ENCODE measurements at places on chromosomes 11 and 22. TPM values are rescaled to one million over a fixed set of nuclear protein-coding genes. Genes with fewer than 3 reads are reported as not detected.

DNA sequence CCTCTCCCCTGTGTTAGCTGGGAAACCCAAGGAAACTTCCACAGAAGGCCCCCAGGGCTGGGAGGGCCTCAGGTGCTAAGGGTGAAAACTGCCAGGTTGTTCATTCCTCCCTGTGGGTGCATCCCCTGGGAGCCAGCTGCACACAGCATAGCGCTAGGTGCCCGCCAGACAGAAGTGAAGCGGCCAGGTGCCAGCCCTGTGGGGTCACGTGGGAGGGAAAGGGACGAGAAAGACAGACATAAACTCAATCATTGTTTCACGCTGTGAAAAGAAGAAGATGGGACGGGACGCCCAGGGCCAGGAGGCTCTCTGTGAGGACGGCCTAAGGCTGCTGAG, 31.6 kb upstream of the HMOX1 start:
- H3K4me3 ChIP-seq = no peak overlapping the region
- peaks cover 10% of the 10 kb centered on the region for H3K4me1 ChIP-seq
- H3K27me3 ChIP-seq = no peaks in the 10 kb centered on the region
- H3K36me3 ChIP-seq = peaks cover 47% of the 10 kb centered on the region

Gene SPDYC
- not detected for total RNA-seq

Gene CARD18
- not detected for total RNA-seq

DNA sequence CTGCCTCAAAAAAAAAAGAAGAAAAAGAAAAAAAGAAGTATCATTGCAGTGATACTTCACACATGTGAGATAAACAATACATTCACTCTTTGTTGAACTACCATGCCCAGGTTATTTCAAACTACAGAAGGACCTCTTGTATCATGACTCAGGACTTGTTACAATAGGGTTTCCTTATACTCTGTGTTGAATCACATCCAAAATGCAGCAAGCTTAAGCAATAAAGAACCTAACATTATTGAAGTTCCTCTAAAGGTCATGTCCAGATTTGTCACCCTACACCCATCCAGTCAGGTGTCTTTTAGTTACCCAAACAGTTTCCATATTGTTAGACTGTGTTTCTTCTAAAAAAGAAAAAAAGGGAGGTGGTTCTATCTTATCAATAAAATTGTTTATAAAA, 26.9 kb upstream of the ALKBH3 start:
- no peaks in the 10 kb centered on the region for H3K27me3 ChIP-seq
- no peak for DNase-seq
- no peak overlapping the region for H3K27ac ChIP-seq
- H3K36me3 ChIP-seq = peaks cover 26% of the 10 kb centered on the region

DNA sequence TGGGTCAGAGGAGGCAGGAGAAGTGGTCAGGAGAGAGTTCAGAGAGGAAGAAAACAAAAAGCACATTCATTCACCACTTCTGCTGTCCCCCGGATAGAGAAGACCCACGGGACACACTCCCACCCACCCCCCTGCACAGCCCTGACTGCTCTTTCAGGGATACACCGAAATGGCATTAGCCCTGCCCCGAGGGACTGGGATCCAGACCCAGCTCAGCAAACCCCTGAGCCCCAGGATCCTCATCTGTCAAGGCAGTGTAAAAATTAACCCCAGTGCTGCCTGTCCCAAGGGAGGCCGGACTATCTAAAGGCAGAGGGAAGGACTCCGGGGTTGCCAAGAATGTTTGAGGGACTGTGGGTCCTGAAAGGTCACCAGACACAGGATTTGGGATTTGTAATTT, 31.2 kb downstream of the TPBGL start:
- H3K27ac ChIP-seq = no peak overlapping the region
- no peak for DNase-seq
- H3K36me3 ChIP-seq = peaks cover 47% of the 10 kb centered on the region
- no peaks in the 10 kb centered on the region for H3K27me3 ChIP-seq

Gene NRIP3
- 0.42 TPM for total RNA-seq

Gene HEPN1
- not detected for total RNA-seq

GRCh38 chr11:45856044-45856468, 8.8 kb downstream of the CRY2 start:
- no peaks in the 10 kb centered on the region for H3K27me3 ChIP-seq
- H3K27ac ChIP-seq = peak overlapping the region; percentile 95
- H3K4me1 ChIP-seq = peaks cover 65% of the 10 kb centered on the region
- DNase-seq = no peak
- no peak overlapping the region for H3K4me3 ChIP-seq

Gene OVOL1
- total RNA-seq = not detected

DNA sequence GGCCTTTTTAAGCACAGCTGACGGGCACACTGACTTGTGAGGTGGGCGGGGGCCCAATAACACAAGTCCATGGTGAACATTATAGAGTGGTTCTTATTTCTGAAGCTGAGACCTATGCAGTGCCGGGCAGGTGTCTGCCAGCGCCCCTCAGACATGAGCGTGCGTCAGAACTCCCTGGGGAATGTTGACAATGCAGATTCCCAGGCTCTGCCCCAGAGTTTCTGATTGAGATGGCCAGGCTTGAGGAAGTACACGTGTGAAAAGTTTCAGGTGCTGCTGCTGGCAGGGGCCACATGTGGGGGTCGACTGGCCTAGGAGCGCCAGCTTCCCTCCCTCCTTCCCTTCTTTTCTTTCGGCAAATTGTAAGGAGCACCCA, 46.2 kb downstream of the TPCN2 start:
- no peak for DNase-seq
- no peak overlapping the region for H3K27ac ChIP-seq
- no peaks in the 10 kb centered on the region for H3K27me3 ChIP-seq
- H3K36me3 ChIP-seq = no peaks in the 10 kb centered on the region
- H3K4me1 ChIP-seq = no peaks in the 10 kb centered on the region
- no peak overlapping the region for H3K4me3 ChIP-seq

Gene CASP5
- total RNA-seq = not detected

- H3K4me3 ChIP-seq = no peak overlapping the region
- H3K36me3 ChIP-seq = peaks cover 100% of the 10 kb centered on the region
- H3K27ac ChIP-seq = no peak overlapping the region
Observed at GRCh38 chr22:46354176-46354992, 18.9 kb downstream of the TRMU start.

Gene HTR3A
- total RNA-seq = not detected

Gene LRRC4C
- 15.7 TPM for total RNA-seq

GRCh38 chr22:33213383-33214075, 155.3 kb upstream of the SYN3 start:
- H3K27me3 ChIP-seq = no peaks in the 10 kb centered on the region
- no peak for DNase-seq
- H3K36me3 ChIP-seq = no peaks in the 10 kb centered on the region
- H3K4me1 ChIP-seq = peaks cover 4% of the 10 kb centered on the region
- no peak overlapping the region for H3K27ac ChIP-seq
- H3K4me3 ChIP-seq = no peak overlapping the region

Gene SLC22A6
- not detected for total RNA-seq

- H3K4me1 ChIP-seq = no peaks in the 10 kb centered on the region
- H3K4me3 ChIP-seq = no peak overlapping the region
- no peak overlapping the region for H3K27ac ChIP-seq
- no peaks in the 10 kb centered on the region for H3K36me3 ChIP-seq
- no peak for DNase-seq
- no peaks in the 10 kb centered on the region for H3K27me3 ChIP-seq
Observed at GRCh38 chr22:40422558-40423309, 52.3 kb downstream of the SGSM3 start.

Gene TBCEL
- 24.7 TPM for total RNA-seq

DNA sequence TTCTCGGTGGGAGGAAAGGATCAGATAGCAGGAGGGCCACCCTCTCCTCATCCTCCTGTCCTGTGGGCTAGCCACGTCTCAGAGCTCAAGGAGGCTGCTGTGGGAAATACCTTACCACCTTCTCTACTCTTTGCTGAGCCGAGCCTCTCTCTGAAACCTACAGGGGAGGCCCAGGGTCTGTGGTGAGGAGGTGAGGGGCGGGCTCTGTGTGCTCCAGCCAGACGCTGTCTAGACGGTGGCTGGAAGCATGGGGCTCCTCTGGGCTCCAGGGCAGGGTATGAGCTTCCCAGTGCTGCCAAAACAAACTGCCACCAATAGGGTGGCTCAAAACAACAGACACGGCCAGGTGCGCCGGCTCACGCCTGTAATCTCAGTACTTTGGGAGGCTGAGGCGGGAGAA, 5.5 kb upstream of the TMPRSS6 start:
- no peak for DNase-seq
- no peak overlapping the region for H3K4me3 ChIP-seq
- peaks cover 11% of the 10 kb centered on the region for H3K27me3 ChIP-seq
- H3K36me3 ChIP-seq = no peaks in the 10 kb centered on the region

DNA sequence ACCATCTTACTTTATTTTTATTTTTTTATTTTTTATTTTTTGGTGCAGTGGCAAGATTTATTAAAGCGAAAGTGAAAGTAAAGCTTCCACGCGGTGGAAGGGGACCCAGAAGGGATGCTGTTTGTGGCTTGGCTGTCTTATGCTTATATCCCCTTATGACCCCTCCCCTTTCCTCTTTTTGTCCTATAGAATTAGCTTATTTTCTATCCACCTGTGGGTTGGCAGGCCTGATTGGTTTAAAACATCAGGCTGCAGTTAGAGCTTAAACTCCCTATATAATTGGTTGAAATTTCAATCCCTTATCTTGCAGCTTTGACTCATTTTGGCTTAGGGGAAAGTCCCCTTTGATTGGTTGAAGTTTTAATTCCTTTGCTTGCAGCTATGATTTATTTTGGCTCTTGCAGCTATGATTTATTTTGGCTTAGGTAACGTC, 50.5 kb downstream of the NNMT start:
- H3K36me3 ChIP-seq = no peaks in the 10 kb centered on the region
- no peak overlapping the region for H3K27ac ChIP-seq
- H3K4me1 ChIP-seq = no peaks in the 10 kb centered on the region
- DNase-seq = no peak

DNA sequence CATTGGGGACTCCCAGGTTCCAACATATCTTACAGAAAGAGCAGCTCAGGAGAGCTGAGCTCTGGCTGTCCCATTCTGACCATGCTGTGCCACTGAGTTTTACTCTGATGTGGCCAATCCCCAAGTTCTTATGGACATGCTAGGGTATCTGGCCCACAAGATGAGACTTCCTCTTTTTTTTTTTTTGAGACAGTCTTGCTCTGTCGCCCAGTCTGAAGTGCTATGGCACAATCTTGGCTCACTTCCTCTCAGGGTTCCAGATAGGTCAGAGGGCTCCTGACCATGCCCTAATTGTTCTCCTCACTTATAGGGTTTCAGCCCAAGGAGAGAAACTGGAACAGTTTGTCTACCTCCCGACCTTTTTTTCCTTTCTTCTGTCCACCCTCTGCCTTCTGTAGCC, 152.3 kb upstream of the CCDC90B start:
- DNase-seq = no peak
- H3K27me3 ChIP-seq = no peaks in the 10 kb centered on the region
- no peaks in the 10 kb centered on the region for H3K4me1 ChIP-seq
- no peak overlapping the region for H3K4me3 ChIP-seq

GRCh38 chr11:10694486-10695239, 1.1 kb upstream of the IRAG1 start:
- no peaks in the 10 kb centered on the region for H3K27me3 ChIP-seq
- H3K27ac ChIP-seq = peak overlapping the region; percentile 77
- peaks cover 4% of the 10 kb centered on the region for H3K4me1 ChIP-seq
- no peak for DNase-seq
- H3K36me3 ChIP-seq = no peaks in the 10 kb centered on the region
- H3K4me3 ChIP-seq = no peak overlapping the region
